NCI-H1105 treated with DMSO at 0.1 percent for 48 hours (cell line): ENCODE measurements at places on chromosomes 12 and 14.

- DNase-seq, result no peak
Measured at GRCh38 chr14:50013198-50013918, 103.0 kb downstream of the VCPKMT start.

DNA sequence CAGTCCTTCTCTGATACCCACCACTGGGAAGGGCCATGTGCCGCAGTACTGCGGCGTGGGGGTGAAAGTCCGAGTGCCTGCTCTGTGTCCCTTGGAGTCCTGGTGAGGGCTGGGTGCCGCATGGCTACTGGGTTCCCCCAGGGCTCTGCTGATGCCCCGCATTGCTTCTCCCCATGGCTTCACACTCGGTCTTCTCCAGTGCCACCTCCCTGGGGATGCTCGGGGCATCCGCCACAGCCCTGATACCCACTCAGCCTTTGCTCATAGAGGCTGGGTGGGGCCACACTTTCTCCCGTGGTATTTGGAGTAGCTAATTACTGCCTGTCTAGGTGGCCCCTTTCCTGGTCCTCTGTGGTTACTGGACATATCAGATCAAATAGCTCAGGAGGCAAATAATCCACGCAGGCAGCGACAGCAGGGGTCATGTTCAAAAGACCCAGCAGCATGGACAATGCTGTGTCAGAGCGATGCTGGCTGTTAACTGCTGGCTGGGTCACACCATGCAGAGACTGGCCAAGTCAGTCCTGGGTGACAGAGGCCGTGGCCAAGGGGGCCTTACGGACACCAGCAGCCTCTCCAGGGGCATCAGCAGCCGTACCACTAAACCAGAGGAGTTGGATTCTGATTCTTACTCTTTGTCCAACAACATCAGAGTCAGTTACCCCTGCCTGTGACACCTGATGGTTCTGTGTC is 106.5 kb downstream of the ADGRD1 start:
- DNase-seq, result no peak

GRCh38 chr14:34179727-34180126 is 228.9 kb upstream of the EGLN3 start:
- peak; percentile 71 for DNase-seq

DNA sequence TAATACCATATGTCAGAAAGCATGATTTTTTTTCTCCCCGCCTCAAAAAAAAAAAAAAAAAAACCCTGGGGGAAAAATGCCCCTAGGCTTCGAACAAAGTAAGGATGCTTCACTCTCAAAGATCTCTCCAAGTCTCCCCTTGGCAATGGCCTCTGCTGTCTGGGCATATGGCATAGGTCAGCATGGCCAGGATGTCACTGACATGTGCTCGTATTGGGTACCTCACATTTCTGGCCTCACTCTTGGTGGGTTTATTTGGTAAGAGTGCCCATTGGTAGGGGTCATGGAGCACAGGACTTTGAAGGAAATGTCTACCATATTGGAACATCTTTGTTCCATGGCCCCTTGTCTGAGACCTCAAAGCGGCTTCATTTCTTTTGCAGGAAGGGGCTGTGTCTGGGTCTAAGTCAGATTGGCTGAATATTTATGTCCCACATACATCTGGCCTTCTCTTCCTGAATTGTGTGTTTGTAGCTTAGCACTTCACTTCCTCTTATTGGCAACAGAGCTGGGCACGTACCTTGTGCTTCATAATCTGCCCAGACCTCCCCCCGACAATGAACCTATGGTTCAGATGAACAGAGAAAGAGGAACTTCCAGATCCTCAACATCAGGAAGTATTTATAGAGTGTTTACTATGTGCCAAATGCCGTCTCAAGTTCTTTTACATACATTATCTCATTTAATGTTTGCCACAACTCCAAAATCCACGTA is 36.3 kb upstream of the OAS1 start:
- DNase-seq, result no peak

- peak; percentile 83 for DNase-seq
Measured at GRCh38 chr12:96986883-96987523, 79.9 kb downstream of the NEDD1 start.

DNA sequence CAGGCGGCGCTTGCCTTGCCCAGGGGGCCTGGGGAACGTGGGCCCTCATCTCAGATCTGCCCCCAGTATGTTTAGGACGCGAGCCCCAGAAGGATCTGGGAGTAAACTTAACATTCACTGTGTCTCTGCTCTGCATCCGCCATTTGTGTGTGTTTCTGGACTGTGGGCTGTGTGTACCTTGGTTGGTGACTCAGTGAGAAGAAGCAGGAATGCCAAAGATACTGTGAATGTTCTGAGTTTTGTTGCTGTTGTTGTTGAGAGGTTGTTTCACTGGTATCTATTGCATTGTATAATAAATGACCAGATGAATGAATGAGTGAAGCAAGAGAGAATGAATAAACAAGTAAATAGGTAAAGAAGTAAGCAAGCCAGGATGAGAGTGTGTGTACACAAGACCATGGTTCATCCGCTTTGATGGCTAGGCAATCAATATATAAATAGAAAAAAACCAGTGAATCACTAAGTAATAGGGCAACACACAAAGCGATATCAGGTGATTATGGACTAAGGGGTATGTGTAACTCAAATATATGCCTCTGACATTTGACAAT is 20.5 kb downstream of the MEG3 start:
- no peak for DNase-seq

DNA sequence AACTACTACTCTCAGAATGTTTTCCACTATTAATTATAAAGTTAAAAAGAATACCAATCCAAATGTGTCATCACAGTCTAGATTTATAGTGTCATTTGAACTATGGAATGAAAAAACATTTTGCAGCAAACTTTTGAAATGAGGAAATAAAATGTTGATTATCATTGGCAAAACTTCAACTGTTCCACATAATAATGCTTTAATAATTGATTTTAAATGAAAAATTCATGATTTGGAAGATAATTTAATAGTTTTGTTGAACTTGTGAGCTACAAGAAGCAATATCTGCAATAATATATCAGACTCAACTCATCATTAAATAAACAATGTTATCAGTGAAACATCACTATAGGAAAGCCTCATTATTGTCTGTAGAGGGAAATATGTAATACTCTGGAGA is 48.2 kb upstream of the DCN start:
- no peak for DNase-seq

DNA sequence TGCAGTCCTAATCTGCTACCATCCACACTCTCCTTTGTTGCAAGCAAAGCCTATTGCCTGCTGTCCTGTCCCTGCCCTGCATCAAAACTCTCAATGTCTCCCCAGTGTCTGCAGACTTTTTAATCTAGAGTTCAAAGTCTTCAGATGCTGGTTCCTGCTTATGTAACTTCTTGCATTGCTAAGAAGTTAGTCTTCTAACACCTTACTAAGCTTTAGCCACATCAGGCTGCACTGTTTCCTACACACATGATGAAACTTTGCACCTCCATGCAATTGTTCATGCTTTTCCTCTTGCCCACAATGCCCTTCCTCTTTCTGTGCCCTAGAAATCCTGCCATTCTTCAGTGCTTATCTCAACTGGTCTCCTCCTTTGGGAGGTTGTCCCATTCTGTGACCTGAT is 16.2 kb upstream of the DICER1 start:
- DNase-seq, result no peak

DNA sequence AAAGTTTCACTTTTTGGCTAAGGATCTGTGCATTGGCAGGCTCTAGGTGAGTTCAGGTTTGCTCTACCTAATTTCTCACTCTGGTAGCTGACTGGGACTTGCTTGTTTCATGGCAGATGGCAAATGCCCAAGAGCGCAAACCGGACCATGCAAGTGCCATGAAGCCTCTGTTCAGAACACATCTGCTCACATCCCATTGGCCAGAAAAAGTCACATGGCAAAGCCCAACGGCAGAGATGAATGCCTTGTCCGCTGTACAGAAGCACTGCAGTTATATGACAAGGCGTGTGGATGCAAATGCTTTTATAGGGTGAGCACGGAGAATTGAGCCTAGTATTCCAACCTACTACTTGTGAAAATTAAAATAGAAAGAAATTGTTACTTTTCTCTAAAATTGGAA is 202.2 kb upstream of the HMGA2 start:
- DNase-seq, result no peak

- no peak for DNase-seq
Measured at GRCh38 chr12:53328043-53328435, 6.6 kb upstream of the AAAS start.

DNA sequence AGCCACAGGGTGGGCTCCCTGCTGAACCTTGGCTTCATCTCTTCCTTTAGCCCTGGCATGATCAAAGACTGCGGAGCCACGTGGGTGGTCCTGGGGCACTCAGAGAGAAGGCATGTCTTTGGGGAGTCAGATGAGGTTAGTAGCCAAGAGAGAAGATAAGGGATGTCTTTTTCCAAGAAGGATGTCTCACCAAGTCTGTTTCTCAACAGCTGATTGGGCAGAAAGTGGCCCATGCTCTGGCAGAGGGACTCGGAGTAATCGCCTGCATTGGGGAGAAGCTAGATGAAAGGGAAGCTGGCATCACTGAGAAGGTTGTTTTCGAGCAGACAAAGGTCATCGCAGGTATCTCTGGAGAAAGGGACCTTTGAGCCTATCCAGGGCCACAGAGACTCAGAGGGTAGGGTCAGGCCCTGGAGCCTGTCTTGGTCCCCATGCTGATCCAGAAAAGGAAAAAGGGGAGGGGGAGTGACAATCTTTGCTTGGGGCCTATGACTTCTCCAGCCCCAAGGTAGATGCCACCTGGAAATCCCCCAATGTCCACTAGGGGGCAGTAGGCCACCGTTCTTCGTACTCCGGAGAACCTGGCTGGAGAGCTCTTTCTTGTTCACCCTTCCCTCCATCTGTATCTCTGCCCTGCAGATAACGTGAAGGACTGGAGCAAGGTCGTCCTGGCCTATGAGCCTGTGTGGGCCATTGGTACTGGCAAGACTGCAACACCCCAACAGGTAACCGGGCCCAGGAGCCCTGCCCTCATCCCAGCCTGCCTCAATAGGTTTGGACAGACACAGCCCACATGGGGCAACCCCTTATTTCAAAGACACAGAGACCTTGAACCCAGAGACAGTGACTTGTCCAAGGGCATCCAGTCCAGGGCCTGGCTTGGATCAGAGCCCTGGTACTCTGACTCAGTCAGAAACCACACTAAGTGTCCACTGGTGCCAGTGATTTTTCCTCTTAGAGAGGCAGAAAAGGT is 2.0 kb downstream of the TPI1 start:
- peak; percentile 76 for DNase-seq
